ENCODE measurements at places on chromosomes 3 and 15. TPM values are rescaled to one million over a fixed set of nuclear protein-coding genes. Genes with fewer than 3 reads are reported as not detected.

The ARPP21 gene
- total RNA-seq = not detected

GRCh38 chr15:72781631-72782030, 1.9 kb downstream of the ADPGK start:
- DNase-seq = no peak

GRCh38 chr15:80118956-80119355, 33.8 kb upstream of the FAH start:
- no peak for DNase-seq

DNA sequence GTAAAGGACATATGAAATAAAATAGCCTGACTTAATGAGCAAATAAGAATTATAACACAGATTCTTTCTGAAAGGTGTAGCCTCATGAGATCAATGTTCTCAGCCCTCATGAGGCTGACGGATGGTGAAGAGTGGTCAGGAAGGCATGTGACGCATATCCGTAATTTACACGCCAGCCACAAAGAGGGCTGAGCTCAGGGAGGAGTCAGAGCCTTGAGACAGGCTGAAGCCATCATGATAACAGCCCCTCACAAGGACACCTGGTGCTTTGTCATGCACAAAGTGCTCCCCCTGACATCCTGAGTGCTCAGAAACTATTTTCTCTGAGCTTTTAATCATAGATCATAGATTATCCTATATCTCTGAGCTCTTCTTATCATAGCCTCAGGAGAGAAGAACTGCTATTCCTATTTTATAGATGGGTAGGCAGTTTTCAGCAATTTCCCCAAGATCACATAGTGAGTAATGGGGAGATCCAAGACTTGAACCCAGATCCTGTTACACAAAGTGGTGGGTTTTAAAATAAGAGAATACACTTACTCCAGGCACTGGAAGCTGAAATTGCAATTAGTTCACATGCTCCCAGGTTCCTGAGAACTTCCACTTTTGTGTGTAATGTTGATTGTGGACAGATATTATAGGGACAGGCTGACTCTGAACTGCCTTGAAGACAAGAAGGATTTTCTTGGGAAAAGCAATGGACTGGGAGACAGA, 267.1 kb downstream of the RPLP1 start:
- no peak for DNase-seq

GRCh38 chr3:12224181-12225147, 64.4 kb upstream of the PPARG start:
- DNase-seq = no peak

The GLT8D1 gene
- total RNA-seq = 28.3 TPM

GRCh38 chr3:184353546-184353941, 7.9 kb downstream of the CLCN2 start:
- no peak for DNase-seq

DNA sequence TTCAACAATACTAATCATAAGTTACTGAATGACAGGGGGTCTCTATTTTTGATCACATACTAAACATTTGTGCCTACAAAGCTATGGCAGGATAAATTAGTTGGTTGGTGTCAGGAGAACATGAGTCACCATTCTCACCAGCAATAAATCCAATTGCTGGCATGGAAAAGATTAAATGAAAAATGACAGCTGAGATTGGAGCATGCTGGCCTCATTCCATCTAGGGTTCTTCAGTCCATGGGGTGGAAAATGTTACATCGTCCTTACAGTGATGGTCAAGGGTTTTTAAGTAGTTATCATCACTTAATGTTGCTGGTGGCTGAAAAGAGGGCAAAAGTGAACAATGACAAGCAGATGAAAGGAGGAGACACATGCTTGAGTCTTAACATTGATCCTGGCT, 180.1 kb upstream of the BCL6 start:
- no peak for DNase-seq

GRCh38 chr3:83890039-83890762, 1068.6 kb upstream of the CADM2 start:
- no peak for DNase-seq

DNA sequence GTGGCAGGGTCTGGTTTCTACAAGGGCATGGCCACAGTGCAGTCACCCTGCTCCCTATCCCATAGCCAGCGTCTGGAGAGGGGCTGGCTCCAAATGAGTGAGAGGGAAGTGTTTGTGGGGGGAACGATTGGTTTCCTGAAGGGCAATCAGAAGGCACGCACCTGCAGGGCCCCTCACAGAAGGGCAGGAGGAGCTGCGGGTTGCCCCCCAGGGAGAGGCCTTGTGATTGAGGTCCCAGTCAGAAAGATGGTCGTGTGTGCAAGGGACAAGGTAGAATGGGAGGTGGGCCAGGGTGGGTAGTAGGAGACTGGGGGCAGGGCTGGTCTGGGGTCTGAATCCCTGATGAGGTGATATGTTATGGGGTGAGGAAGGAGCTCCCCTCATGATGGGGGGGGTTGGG, 35.8 kb downstream of the LIMD1 start:
- no peak for DNase-seq

GRCh38 chr3:37395286-37395685, 220.9 kb upstream of the LRRFIP2 start:
- DNase-seq = no peak

- peak; percentile 74 for DNase-seq
These were observed 216.1 kb downstream of the SLCO3A1 start for GRCh38 chr15:92069308-92070250.

- peak; percentile 67 for DNase-seq
These were observed 6.0 kb downstream of the CCDC12 start for GRCh38 chr3:46970391-46971091.

DNA sequence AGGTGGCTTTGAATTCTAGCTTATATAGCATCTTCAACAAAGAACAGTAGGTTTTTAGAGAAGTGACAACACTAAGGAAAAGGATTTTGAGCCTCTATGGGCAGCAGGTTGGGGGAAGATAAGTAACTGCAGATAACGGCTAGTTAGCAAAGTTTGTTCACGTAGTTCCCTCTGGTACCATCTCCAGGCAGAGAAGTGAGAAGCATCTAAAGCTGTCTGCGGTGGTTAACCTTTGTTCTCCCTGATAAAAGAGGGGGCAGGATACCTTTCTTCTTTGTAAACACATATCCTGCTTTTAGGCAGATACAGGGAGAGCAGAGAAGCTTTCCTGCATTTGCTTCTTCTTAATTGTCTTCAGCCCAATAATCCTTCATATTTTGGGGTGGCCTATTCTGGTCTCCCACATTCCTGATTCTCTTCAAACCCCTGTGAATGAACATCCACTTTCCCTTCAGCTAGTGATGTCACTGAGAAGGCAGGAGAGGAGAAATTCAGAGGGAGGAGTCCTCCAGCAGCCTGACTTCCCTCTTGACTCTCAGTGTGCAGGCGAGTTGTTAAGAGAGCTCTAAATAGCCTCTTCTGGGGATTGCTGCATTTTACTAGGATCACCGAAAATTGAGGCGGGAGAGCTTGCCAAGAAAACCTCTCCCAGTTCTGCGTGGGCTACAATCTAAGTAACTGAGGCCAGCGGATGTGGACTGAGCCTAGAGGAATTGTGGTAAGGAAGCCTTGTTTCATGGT, 393.7 kb upstream of the C2CD4B start:
- DNase-seq = peak; percentile 74

The RAD51 gene
- total RNA-seq = 0.48 TPM

DNA sequence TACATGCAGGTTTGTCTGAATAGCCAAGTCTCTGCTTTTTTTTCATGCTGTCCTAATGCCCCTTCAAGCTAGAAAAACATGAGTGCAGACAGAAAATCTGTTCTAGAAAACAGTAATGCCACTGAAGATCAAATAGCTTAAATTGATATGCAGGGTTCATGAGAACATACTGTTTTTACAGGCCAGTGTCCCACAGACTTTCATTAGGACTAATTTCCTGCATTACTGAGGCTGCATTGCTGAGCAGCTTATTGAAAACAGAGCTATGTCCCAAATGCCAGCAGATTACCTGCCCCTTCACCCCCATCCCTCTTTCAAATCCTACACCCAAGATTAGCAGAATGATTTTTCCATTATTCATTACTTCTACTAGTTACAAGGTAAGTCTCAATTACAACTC, 665 bp downstream of the TM4SF18 start:
- DNase-seq = no peak

DNA sequence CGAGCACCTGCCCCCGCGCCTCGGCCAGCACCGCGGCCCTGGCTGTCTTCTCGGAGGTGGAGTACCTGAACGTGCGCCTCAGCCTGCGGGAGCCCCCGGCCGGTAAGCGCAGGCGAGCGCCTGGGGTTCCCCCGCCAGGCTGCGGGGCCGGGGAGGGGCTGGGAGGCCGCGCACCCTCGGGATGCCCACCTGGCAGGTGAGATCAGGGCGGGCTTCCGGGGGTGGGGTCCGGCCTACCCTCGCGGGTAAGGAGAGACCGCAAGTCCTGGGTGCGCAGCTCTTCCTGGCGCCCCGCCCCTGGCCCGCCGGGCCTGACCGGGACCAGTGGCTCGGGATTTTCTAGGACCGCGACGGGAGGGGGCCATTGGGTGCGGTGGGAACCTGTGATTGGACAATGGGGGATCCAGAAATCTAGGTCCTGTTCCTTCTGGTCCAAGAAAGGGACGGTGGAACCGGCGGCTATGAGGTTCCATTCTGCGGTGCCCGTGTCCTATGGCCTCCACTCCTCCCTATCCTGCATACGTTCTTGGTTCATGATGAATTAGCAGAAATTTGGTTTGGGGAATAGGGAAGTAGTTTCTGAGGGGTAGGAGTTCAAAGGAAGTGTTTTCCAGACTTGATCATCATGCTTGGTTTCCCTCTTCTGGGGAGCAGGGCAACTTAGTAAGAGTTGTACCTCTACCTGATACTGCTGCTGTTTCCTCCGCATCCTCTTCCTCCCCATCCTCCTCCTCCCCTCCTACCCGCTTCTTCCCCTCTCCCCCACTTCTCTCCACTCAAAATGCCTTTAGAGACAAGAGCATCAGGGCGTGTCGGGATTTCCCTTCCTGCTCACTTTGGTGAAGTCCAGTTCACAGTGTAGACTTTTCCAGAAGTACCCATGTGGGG, 808 bp downstream of the ARRDC4 start:
- peak; percentile 56 for DNase-seq

The PCSK6 gene
- total RNA-seq = 20.8 TPM

The CCDC9B gene
- total RNA-seq = 119 TPM

The TGM5 gene
- total RNA-seq = not detected

GRCh38 chr3:79817224-79817623, 49.4 kb upstream of the ROBO1 start:
- DNase-seq = no peak

DNA sequence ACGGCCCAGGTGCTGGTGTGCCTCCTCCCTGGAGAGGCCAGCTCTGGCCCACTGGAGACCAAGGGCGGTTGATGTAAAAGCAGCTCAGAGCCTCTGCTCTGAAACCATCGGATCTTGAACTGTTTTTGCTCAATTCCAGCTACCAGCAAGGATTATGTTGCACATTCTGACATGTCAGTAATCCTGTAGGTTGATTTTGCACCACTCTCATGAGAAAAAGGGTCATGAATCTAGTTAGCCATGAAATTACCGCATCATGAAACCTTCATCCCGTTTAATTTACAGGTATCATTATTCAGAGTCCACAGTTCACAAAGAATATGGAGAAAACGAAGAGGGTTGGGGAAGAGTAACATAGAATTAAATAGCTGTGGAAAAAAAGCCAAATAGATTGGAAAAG, 120.4 kb upstream of the NSMCE3 start:
- DNase-seq = no peak

- DNase-seq = peak; percentile 74
These were observed 333.9 kb downstream of the PTPRG start for GRCh38 chr3:61894988-61895935.

DNA sequence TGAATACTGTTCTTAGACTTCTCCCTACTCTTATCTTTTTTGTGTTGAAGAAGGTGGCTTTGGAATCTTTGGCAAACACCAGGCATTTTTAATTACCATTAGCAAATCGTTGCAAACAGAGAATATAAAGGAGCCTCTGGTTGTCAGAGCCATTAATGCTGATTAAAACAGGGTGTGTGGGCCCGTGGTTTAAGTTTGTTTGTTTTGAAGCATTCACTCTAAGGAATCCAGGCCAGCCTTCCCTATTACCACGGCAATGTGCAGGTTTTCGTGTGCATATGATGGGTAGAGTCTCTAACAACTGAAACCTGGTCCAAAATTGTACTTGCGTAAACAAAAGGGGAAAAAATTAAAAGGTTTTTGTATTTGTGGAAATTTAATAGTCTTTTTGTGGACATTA, 141.2 kb upstream of the GMNC start:
- no peak for DNase-seq

GRCh38 chr3:143443851-143444331, 324.3 kb downstream of the CHST2 start:
- peak; percentile 60 for DNase-seq

DNA sequence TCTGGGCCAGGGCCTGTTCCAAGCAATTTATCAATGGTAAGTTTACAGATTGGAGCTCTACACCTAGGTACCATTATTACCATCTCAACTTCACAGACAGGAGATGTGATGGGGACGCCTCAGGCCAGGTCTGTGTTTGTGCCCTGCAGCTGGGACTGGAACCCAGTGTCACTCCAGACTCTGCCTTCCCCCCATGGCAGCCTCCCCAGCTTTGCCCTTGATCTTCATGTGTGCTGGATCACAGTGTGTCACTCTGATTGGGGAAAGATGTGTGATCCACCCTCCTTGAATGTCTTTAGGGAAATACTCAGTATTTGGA, 59.6 kb downstream of the MGLL start:
- DNase-seq = no peak

- peak; percentile 58 for DNase-seq
These were observed at the start of gene SUSD5 for GRCh38 chr3:33218446-33219174. TSS of gene SUSD5 (minus strand) at chr3:33218810. CDS start at chr3:33218797, 13 bp downstream.

- no peak for DNase-seq
These were observed 86.6 kb downstream of the GPR156 start for GRCh38 chr3:120198305-120198878.

GRCh38 chr3:157695103-157695502, 191.9 kb upstream of the VEPH1 start:
- no peak for DNase-seq

DNA sequence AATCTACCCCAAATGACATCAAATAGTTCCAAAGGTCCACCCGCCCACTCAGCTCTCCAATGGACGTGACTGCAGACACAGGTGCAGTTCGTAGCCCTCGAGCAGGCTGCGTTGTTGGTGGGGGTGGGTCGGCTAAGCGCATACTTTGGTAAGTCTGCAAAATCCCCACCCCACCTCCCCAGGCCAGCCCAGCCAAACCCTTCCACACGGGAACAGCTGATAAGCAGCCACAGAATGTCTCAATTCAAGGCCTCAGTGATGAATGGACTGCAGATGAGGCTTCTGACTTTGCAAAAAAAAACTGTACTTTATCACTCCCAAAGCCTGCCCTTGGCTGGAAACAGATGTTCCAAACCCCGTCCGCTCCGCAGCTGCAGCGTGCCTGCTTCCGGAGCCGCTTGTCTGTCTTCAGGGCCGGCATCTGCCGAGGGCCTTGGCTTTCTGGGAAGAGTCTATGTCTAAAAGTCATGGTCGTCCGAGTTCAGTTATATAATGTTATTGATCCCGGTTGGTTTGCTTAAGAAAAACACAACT, 38.2 kb downstream of the PCSK6 start:
- DNase-seq = peak; percentile 71

GRCh38 chr15:40471105-40471807, 472 bp downstream of the CHST14 start:
- peak; percentile 48 for DNase-seq

- no peak for DNase-seq
These were observed 8.8 kb upstream of the LRCH3 start for GRCh38 chr3:197782230-197782629.

Data from heart left ventricle (tissue), 16 donors.